ENCODE measurements at places on chromosomes 3 and 15.

DNA sequence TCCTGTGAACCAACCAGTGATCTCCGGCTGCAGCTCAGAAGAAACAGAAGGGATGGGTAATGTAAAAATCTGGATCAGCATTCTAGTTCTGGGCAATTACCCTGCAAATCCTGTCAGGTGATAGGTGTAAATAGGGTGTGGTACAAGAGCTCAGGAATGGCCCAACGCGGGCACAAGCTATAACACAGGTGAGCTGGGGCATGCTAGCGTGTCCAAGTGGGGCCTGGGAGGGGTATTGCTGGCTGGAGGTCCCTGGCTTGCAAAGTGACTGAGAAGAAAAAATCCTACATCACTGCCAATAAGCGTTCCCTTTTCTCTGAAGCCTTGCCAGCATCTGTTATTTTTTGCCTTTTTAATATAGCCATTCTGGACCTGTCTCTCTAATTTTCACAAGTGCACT, 9.7 kb upstream of the CHST2 start:
- DNase-seq = no peak

DNA sequence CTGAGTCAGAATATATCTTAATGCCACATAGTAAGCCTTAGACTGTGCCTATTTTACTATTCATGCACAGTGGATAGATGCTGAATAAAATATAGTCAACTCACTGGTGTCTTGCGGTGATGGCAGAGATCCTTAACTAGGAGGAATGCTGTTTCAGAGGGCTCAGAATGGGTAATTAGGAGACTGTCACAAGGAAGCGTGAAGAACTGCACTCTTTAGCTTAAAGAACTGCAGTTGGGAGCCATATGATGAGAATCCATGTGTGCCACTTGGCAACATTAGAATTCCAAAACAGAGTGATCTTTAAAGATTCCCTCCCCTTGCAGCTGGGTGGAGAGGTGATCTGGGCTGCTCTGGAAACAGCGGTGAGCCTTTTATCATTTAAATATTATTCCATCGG, 357.6 kb downstream of the MCTP2 start:
- DNase-seq = no peak

GRCh38 chr3:42187936-42188335, 78.0 kb downstream of the CCK start:
- DNase-seq = no peak

DNA sequence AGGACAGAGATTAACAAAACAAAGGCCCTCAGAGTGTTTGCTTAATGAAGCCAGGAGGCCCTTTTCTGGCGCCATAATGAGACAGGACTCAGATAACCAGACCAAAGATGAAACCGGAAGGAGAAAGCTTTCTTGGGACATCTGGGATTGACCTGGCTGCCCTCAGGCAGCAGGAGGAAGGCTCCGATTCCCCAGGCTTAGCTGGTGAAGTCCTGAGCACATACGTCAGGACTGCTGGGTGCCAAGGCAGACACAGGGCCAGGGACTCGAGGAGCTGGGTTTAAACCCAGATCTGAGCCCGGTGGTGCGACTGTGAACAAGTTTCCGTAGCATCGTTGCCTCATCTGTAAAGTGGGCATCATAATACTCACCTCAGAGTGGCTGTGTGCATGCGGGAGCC, 36.7 kb upstream of the HRH1 start:
- no peak for DNase-seq

DNA sequence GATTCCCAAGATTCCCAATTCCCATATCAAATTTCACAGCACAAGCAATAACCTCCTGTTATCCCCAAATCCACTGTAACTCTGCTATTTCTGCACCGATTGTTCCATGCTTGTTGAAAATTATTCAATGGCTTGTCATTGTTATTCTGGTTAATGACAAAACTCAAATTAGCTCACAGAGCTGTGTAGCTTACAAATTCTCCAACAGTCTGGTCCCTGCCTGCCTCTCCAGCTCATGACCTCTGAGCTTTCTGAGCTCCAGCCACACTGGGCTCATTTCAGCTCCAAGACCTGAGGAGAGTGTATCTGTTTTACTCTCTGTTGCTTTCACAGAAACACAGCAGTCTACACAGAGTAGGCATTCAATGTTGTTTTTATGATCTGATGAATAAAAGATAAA, 3.3 kb downstream of the DPPA2 start:
- no peak for DNase-seq

- no peak for DNase-seq
These were observed 2.9 kb downstream of the RBPMS2 start for GRCh38 chr15:64772488-64772887.

DNA sequence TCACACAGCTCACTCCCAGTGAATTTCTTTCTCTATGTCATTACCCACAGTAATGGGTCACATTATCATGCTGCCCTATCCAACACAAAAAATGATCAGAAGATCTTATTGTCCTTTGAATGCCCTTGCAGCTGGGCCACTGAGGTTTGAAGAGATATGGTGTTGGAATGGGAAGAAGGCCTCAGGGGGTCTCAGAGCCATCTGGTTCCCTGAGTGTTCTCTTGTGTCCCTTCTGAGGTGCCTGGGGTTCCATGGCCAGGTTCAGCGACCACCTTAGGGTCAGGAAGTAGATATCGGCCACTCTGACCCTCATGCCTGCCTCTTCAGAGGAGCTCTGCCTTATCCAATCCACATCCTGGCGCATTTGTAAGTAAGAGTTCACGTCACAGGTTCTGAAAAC, 232.3 kb downstream of the TJP1 start:
- no peak for DNase-seq

DNA sequence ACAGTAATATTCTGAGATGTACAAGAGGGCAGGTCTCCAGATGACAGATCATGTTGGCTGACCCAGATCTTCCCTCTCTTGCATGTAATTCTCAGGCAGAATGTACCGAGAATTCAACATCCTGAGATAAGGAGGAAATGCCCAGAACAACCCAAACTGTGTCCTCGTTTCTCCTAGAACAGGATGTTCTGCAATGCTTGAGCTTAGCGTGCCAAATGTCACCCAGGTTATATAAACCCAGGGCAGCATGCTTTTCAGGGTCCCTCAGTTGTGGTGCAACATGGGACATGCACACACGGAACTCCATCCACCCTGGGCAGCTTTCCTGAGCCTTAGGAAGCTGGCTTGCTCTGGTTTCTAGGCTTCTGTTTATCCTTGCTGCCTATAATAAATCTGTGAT, 102.1 kb upstream of the CMC1 start:
- DNase-seq = no peak

DNA sequence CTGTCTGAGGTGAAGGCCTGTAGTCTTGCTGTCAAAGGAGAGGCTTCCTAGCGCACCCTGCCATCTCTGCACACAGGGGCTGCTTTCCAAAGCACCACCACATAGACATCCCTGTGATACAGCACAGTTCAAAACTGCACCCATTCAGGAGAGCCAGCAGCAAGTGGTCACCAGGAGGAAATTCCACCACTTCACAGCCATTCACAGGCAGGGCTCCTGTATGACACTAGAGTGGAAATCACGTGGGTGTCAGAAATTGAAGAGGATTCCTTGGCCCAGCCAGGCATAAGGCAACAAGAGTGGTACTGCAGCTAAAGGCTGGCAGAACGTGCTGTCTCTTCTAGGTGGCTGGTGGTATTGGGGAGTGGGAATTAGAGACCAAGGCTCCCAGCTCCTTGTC, 102.8 kb downstream of the RFTN1 start:
- DNase-seq = no peak

DNA sequence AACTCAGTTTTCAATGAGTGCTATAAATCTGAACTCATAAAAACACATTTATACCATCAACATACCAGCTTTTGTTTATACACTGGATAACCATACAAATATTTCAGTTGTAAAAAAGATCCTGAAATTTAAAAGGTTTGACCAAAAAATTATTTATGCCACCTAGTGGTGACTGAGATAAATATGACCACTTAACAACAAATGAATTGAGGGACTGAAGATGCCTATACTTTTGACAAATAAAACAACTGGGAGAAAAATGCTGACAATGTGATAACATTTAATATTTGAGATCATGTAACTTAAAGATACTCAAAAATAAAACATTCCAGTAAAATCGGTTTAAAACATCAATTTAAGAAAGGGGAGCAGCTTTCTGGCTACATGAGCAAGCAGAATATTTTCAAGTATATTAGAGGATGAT, 30.4 kb downstream of the ATG3 start:
- DNase-seq = peak; percentile 52

GRCh38 chr3:69967156-69967555, 32.4 kb upstream of the SAMMSON start:
- no peak for DNase-seq

GRCh38 chr3:192835818-192836815, 81.5 kb downstream of the MB21D2 start:
- DNase-seq = peak; percentile 96

GRCh38 chr15:38046257-38047051, 112.0 kb downstream of the TMCO5A start:
- no peak for DNase-seq

DNA sequence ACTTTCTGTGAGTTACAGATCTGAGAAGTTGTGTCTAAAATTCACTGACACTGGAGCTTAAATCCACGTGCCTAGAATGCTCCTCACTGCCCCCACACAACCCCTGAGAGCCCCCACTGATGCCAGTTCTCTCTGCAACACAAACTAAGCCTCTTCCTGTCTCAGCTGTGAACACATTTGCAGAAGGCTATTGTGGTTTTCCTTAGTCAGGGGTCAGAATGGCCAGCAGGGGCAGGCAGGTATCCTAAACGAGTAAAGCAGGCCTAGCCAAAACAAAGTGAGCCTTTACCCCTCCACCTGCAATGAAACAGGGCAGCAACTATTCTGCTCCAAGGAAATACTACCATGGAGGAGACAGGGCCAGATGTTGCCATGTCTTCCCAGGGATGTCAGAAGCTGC, 78.6 kb downstream of the FHIT start:
- no peak for DNase-seq

GRCh38 chr3:62597491-62597890, 224.1 kb upstream of the FEZF2 start:
- DNase-seq = no peak

- DNase-seq = no peak
These were observed 96.3 kb upstream of the ALDH1A3 start for GRCh38 chr15:100783291-100783690.

DNA sequence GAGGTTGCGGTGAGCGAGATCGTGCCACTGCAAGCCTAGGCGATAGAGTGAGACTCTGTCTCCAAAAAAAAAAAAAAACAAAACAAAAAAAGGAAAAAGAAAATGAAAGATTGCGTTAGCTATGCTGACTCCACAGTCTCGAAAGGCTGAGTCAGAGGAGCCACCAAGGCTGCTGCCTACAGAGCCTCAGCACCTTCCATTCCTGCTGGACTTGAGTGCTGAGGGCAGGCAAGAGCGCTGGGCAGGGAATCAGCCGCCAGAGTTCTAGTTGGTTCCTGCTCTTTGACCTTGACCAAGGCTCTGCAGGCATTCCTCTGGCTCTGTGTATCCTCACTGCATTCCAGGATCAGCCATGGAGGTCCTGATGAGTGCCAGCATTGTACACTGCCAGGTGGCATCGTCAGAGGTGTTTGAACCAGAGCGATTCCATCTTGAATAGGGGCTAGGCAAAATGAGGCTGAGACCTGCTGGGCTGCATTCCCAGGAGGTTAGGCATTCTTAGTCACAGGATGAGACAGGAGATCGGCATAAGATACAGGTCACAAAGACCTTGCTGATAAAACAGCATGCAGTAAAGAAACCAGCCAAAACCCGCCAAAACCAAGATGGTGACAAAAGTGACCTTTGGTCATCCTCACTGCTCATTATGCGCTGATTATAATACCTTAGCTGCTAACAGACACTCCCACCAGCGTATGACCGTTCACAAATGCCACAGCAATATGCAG, 5.9 kb downstream of the MESP2 start:
- DNase-seq = peak; percentile 78
